ENCODE measurements at places on chromosomes 5 and 9.

DNA sequence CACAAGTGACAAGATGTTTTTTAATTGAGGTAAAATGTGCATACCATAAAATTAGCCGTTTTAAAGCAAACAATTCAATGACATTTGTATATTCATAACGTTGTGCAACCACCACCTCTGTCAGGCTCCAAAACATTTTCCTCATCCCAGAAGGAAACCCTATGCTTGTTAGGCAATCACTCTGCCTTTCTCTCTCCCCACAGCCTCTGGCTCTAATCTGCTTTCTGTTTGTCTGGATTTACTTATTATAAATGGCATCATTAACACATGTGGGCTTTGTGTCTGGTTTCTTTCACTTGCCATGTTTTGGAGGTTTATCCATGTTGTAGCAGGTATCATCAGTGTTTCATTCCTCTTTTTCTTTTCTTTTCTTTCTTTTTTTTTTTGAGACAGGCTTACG is 1.4 kb upstream of the N4BP3 start:
- DNase-seq: no peak

DNA sequence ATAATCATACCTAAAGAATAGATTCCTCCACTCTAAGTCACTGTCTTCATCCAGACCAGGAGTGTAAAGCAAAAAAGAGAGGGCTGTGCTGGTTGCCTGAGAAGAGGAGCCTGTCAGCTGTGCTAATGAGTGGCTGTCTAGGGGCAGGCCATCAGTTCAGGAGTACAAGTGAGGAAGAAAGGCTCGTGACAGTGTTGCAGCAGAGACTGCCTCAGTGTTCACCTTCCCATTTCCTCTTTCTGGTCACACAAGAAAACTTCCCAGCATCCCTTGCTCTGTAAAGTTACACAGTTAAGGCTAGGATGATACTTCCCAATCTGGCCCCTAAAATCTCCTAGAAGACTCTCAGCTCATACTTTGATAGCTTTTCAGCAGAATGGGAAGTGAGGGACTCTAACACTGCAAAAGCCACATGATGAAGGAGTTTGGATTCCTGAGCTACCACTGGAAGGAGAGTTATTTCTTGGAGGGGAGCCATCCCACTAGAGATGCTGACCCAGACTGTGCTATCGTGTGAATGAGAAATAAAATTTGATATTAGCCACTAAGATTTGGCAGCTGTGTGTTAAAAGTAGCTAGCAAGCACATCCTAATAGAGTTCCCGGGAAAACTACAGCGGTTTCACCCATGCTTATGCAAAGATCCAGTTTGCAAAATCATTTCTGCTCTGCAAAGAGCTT is 67.1 kb downstream of the ADAMTS12 start:
- no peak for DNase-seq

GRCh38 chr5:16061163-16061562 is 118.4 kb downstream of the MARCHF11 start:
- no peak for DNase-seq

DNA sequence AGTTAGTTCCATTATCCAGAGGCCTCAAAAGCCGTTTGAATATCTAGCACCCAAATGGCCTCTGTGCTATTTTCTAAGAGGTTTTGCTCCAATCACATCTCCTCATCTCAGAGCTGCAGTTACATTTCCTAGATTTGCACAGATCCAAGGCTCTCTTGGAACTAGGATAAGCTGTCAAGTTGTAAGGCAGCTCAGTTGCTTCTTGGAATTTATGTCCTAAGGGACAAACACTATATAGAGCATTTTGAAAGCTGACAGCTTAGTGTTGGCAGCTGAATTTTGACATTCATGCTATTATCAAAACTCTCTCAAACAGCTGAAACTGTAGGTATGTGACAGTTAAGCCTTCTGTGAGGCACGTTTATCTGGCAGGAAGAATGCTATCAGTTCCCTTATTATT is 97.0 kb downstream of the MACIR start:
- no peak for DNase-seq

DNA sequence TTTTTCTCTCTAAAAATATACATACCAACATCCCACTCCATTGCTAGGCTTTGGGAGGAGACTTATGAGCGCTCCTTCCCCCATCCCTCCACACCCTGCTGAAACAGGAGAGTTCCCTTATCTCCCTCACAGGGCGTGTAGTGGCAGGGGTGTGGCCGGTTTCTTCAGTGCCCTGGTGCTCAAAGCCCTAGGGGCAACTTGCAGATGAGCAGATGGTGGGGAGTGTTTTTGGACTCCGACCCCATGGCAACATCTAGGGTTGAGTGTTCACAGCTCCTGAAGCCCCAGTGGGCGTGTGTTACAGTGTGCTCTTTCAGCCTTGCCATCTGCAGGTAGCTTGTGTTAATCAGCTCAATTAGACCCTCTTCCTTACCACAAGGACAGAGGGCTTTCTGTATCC is 409.5 kb downstream of the MAT2B start:
- no peak for DNase-seq

GRCh38 chr9:134288746-134289145 is 37.5 kb upstream of the RXRA start:
- no peak for DNase-seq

- no peak for DNase-seq
These were observed 13.6 kb downstream of the NNT start for GRCh38 chr5:43616535-43616934.

DNA sequence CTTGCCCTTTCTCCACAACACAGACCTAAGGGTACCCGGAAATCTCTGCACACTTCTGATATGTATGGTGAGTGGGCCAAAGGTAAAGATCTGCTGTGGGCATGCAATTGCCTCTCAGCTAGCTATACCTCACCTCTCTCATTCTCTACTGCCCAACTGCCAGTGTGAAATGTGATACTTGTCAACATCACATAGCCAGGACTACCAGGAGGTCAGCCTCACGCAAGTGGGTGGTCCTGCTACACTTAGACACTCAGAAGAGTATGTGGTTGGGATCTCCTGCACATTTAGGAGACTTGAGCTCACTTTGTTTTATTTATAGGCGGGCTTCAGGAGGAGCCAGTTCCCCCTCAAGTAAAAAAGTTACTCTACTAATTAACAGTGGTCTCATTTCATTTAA is 88.0 kb upstream of the MAN2A1 start:
- DNase-seq: no peak

GRCh38 chr5:141942185-141942857 is 15.7 kb downstream of the PCDH12 start:
- DNase-seq: no peak

DNA sequence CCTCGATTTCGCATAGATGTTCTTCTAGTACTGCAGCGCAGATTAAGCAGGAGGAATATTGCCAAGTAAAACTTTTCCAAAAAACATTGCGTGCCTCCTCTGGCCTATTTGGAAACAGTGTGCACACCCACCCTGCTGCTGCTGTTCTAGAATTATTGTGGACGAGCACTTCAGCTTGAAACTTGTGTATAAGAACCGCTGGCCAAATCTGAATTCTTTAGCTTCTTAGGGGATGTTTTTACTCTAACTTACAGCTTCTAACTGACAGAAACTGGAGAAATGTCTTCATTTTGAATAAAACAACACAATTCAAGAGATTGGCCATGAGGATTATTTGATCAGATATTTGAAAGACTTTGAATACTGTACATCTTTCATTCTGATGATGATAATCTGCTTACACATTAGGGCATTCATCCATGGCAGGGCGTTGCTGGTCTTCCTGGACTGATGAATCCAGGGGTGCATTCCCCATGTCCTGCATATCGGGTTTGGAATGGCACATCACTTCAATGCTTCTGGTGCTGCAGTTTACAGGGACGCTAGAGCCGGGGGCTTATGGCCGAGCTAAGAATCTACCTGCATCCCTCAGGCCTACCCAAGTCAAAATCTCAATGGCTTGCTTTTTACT is 6.5 kb downstream of the ADAMTS16 start:
- no peak for DNase-seq

GRCh38 chr5:127940854-127941253 is 142.7 kb upstream of the SLC12A2 start:
- no peak for DNase-seq

- DNase-seq: no peak
These were observed 18.7 kb downstream of the PRUNE2 start for GRCh38 chr9:76887003-76887821.

DNA sequence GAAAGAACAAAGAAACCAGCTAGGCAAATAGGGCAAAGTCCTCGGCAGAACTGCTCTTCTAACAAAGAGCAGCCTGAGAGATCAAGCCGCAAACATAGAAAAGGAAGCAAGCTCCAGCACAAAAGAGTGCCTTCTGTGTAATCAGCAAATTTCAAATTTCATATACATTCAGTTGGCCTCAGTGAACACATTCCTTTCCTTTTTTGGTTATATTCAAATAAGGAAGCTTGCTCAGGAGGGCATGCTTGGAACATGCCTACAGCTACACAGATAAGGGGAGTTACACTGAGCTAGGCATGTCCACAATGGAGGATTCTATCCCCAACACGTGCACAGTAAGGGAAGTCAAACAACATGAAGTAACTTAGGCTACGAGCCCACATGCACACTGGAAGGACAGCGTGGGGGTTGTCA is 23.4 kb downstream of the IL33 start:
- no peak for DNase-seq

DNA sequence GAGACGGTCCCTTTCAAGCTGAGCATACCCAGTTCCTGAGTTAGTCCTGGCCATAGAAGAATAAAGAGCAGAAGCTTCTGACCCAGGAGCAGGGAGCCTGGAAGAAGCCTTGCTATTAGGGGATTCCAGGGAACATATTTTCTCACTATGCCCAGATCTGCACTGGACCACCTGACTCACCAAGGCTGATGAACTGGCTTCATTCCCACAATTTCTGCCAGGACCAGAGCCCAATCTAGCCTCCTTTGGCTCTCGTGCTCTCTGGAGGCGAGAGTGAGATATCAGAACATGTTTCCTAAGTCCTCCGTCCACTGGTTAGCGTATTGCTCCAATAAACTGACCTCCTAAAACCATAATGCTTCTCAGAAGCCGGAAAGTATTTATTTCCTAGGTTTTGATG is 9.9 kb downstream of the GABBR2 start:
- no peak for DNase-seq

DNA sequence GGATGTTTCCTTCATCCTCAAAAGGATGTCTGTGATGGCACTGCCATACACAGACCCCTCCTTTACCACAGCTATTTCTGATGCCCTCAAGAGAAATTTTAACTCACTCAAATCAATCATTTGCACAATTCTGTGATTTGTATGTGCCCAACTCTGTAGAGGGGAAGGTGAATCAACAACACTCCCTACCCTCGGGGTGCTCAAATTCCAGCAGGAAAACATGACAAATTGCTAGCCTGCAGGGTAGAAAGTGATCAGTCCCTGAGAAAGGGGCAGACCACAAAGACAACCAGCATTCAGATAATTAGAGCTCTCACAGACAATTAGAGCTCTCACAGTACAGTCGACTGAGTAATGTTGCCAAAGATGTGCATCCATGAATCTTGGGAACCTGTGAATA is 45.3 kb upstream of the FOXE1 start:
- no peak for DNase-seq

- no peak for DNase-seq
These were observed at the start of gene TOR4A for GRCh38 chr9:137277329-137278041. Gene TOR4A, plus strand, starts transcription at chr9:137277726. Its CDS starts 964 bp downstream, at chr9:137278690.

DNA sequence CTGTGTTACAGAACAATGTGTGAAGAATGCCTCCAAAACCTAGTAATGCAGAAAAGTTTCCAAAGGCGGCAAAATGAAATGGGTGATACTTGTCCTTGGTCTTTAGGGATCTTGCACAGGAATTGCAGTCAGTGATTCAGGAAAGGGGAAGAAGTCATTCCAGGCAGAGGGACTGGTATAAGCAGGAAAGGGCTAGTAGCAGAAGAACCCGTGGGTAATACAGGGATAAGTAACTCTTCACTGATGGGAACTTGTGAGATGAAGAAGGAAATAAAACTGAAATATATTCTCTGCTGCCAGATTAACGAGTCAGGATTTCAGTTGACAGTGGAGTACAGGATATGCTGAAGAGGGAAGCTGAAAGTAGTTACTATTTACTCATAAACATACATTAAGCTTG is 1.2 kb downstream of the SRFBP1 start:
- no peak for DNase-seq

DNA sequence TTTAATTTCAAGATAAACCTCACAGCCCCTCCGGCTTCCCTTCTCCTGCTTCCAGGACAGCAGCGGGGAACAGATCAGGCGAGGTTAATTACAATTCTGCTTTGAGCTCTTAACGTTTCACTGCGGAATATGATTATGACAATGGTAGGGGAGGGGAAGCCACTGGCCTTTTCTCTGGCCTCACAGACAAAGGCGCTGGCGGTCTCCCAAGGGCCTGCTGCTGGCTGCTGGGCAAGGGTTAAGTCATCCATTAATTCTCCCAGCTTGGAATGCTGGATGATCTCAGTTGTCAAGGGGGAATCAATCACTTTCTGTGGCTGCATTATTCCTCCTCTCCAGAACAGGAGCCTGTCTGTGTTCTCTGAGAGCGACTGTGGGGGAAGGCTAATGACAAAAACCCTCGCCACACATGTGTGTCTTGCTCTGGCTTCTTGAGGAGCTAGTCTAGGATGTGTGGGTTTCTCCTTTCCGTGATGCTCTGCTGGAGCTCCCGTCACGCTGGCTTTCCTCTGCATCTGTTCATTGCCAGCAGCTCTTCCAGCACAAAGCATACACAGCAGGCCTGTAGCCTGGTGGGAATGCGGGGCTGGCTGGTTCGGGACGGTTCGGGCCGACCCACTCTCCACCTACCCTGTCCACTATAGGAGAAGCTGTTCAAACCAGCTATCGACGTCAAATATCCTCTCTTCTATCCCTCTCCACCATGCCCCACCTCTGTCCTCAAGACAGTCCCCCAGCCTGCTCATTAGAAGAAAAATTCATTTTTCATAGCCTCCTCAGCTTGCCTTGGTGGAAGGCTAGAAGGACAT is 82.8 kb downstream of the DCP2 start:
- DNase-seq: no peak

DNA sequence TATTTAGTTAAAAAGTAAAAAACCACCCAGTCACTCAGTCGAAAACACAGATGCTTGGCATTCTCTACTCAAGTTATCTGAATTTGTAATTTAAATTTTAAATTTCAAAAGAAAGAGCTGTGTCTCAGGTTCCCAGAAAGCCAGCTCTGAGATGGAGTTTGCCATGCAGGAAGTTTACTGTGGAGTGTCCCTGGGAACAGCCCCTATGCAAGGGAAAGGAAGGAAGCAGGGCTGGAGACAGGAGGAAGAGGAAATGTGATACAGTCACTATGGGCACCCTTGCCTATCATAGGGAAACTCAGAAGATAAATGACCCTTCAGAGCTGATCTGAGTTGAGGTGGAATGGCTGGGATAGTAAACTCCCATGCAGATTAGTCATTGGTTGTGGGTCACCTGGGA is 408.8 kb upstream of the ACTBL2 start:
- no peak for DNase-seq

DNA sequence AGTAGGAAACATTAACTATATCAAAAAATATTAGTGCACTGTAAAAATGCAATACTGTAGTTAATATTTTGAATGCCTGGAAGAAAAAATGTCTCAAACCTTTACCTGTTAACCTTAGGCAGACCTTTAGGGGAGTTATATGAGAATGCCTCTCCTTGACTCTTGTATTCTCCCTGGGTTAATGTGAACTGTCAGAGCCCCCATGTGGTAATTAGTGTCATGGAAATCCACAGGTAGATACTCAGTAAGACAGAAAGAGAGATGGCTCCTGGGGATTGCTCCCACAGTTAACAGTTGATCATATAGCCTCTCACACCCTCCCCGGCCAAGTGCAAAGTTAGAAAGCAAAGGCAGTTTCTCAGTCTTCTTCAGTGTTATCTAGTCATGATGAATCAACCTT is 742.8 kb downstream of the NR2F1-AS1 start:
- no peak for DNase-seq

- DNase-seq: no peak
These were observed 88.7 kb upstream of the ELL2 start for GRCh38 chr5:96050273-96050880.
